RPMI8226 (cell line): ENCODE measurements at places on chromosomes 1 and 21.

DNA sequence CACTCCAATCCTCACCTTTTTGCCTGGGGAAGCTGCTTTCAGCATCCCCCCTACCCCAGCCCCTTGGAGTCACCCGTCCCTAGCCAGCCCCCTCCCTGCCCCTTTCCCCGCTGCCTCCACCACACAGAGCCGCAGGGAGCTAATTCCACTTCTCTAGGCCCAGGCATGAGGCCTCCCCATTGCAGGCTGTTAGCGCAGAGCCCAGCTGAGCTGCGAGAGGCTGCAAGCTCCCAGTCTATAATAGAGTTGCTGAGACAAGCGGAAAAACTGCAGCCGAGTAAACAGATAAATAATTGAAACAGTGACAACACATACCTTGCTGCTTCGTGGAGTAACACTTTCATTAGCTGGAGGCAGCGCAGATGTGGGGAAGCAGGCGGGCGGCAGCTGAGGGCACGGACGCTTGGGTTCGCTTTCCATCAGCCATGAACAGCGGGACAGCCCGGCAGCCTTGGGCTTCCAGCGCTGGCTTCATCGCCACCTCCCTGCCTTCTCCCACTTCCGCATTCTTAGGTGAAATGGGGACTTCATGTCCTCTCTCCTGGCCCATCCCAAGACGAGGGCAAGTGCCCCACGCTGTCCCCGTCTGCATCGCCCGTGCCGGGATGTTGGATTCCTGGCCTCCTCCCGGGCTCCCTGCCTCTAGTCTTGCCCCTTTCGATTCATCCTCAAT lies 183.3 kb downstream of the IGSF21 start:
- peak; percentile 68 for DNase-seq

DNA sequence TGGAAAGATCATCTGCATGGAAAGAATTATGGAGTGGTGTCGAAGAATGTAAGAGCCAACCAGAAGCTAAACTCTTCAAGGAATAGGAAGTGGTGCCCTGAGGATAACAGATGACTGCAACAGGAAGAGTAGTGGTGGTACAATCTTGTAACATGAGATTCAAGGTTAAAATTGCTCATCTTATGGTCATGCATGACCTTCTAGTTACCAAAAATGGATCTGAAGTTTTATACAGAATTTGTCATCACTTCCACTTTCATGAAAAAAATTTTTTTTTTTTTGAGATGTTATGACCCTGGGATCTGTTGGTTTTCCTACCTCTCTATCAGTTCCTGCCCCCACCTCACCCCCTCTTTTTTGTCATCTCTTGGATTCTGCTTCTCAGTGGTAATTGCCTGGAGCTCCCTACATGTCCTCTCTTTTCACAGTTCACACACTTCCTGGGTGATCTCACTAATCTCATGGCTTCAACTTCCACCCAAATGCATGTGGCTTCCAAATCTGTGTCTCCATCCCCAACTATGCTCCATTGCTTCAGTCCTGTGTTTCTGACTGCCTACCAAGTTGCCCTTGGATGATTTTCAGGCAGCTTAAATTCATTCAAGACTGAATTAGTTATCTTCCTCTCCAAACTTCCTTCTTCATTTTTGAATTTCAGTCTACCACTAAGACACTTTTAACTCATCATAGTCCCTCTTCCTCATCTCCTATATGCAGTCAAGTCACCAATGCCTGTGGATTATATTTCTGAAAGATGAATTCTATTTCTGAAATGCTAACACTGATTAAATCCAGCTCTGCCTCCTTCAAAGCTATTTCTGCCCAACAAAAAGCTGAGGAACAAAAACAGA lies 48.4 kb downstream of the SLAMF6 start:
- DNase-seq: no peak

GRCh38 chr1:53583021-53583867 lies 124.0 kb downstream of the DMRTB1 start:
- DNase-seq: no peak

DNA sequence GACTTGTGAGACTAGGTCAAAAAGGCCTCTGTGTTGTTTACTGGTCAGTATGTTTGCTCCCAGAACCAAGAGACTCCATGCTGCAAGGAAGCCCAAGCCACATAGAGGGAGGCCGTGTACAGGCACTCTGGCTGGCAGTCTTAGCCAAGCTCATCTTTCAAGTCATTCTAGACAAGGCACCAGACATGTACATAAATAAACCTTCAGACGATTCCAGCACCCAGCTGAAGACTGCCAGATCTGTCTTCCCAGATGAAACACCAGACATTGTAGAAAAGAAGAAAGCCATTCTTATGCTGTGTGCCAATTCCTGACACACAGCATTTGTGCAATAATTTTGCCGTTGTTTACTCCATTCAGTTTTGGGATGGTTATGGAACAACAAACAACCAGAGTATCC lies 595.5 kb downstream of the KIF26B start:
- DNase-seq: no peak

DNA sequence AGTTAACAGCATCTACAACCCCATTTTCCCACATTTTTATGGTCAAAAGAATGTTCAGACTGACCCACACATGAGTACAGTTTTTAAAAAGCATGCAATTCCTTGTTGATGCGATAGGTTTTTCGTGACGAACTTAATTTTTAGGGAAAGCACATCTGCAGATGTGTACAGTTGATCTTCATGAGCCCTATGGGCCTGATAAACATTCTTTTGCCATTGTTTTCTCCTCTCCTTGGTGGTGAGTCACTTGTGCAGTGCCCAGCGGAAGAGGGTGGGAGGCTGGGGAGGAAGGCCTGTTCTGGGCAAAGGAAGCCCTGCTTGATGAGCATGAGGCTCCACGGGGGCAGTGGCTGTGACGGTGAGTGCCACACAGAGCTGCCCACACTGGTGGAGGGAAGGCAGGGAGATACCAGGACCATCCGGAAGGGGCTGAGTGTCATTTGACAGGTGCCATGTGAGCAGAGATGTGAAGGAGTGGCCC lies 5.3 kb downstream of the ARF1 start:
- DNase-seq: no peak

- peak; percentile 7 for DNase-seq
Measured at GRCh38 chr1:81800695-81801650, at the start of gene ADGRL2. ADGRL2 (plus strand) TSS chr1:81800934; CDS start chr1:81836985, 36,051 bp downstream.

DNA sequence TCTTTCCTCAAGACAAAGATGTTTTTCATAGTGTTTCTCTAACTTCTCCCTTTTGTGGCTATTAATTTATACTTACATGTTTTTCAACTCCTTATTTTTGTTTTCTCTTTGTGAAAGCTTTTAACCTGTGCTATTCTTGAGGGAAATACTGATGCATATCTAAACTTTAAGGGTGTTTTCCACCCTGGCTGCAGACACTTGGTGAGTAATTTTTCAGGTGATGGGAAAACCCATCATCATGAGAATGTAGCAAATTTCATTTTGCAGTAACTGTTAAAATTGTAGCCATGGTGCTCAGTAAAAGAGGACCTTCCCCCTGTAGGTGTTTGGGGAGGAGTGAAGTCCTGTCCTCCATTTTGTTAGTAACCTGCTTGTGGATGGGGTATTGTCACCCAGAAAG lies 124.2 kb downstream of the LIPI start:
- DNase-seq: no peak

- peak; percentile 68 for DNase-seq
Measured at GRCh38 chr1:41810446-41810845, 108.3 kb downstream of the HIVEP3 start.

- DNase-seq: no peak
Measured at GRCh38 chr1:32917521-32917920, 16.3 kb upstream of the TMEM54 start.

GRCh38 chr1:228453022-228453560 lies 34.1 kb upstream of the RNF187 start:
- no peak for DNase-seq

GRCh38 chr1:230701434-230701833 lies 12.5 kb downstream of the AGT start:
- DNase-seq: no peak

DNA sequence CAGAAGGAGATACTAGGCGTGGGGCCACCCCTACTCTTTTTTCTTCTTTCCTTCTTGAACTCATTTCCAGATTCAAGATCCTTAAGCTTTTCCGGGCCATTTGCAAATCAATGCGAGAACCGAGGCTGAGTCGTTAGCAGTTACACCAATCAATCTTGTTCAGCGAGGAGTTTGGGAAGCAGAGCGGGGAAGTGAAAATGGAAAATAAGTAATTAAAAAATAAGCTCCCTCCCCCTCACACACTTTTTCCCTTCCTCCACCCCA lies 1.7 kb upstream of the NEGR1 start:
- no peak for DNase-seq

GRCh38 chr1:11984121-11984520 lies 3.9 kb downstream of the MFN2 start:
- no peak for DNase-seq

DNA sequence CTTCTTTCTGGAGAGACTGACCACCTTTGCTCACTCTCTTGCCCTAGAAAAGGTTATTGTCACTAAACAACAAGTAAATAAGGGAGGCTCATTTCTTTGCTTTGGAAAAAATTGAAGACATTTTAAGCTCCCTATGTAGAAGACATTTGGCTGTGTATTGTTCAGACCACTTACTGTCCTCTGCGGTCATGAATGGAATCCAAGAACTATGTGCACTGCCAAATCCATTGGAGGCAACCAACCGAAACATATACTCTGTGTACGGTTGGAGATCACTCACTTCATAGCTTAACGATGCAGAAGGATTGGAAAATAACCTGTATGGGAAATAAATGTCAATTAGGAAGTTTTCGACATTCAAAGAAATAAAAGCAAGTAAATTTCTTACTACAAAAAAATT lies 332.8 kb downstream of the KCTD3 start:
- no peak for DNase-seq

- DNase-seq: peak; percentile 13
Measured at GRCh38 chr21:34844924-34845238, 176.1 kb downstream of the CLIC6 start.

DNA sequence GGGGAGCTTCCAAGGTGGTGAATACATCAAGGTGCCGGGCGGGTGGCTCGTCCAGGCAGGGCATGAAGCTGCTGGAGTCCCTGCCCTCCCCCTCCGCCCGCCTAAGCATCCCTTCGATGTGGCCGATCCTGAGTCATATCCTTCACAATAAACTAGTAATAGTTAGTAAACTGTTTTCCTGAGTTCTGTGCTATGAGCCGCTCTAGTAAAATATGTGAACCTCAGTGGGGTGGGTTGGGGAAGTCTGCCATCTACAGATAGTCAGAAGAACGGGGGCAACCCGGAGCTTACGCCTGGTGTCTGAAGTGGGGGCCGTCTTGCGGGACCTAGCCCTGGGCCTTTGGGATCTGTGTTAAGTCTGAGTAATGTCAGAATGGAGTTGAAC lies 21.6 kb downstream of the C2CD2 start:
- no peak for DNase-seq

DNA sequence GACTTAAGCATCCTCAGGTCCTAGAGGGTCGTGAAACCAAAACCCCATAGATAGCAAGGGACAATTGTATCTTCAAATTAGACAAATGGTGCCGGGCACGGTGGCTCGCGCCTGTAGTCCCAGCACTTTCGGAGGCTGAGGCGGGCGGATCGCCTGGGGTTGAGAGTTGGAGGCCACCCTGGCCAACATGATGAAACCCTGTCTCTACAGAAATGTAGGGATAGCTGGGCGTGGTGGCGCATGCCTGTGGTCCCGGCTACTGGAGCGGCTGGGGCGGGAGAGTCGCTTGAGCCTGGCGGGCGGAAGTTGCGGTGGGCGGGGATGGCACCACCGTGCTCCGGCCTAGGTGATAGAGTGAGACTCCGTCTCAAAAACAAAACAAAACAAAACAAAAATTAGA lies 780.6 kb downstream of the BRINP3 start:
- DNase-seq: no peak

GRCh38 chr1:54399765-54400164 lies 6.4 kb downstream of the SSBP3 start:
- DNase-seq: no peak

DNA sequence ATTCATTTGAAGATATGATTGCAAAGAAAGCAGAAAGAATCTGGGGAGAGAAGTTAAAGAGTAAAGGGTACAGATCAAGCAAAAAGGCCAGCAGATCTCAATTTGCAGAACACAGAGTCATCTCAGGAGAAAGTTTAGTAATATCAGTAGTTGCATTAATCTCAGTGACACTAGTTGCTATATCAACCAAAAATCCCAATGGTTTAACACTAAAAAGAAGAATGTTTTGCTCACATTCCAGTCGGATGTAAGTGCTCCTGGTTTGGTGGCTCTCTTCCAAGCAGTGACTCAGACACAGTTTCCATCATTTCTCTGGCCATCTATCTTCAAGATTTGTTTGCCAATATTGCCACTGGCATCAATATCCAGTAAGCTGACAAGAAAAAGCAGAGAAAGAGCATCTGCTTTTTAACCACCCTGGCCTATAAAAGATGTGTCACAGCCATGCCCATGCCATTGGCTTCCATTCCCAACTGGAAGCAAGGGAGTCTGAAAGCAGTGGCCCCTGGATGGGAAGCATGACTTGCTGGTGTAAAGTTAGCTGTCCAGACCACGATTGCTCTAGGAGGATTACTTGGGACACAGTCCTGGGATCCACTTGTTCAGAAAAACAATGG lies 45.5 kb upstream of the AIM2 start:
- no peak for DNase-seq
